ENCODE measurements at places on chromosomes 16 and 17. TPM values are rescaled to one million over a fixed set of nuclear protein-coding genes. Genes with fewer than 3 reads are reported as not detected.

TBX21 gene
- 0.31 TPM for polyA plus RNA-seq

CCDC78 gene
- 0.98 TPM for polyA plus RNA-seq

KRTAP3-2 gene
- polyA plus RNA-seq: not detected

KLHL10 gene
- 0.02 TPM for polyA plus RNA-seq

HOXB3 gene
- polyA plus RNA-seq: 2.6 TPM

KRT17 gene
- not detected for polyA plus RNA-seq

TMEM92 gene
- 1.4 TPM for polyA plus RNA-seq

AHSP gene
- polyA plus RNA-seq: not detected

CRYBA1 gene
- polyA plus RNA-seq: not detected

All from adipose tissue (tissue), 3 donors.